ENCODE measurements at places on chromosomes 1 and 21.

GRCh38 chr1:22739648-22740385, 29.2 kb downstream of the EPHB2 start:
- peak; percentile 96 for DNase-seq

DNA sequence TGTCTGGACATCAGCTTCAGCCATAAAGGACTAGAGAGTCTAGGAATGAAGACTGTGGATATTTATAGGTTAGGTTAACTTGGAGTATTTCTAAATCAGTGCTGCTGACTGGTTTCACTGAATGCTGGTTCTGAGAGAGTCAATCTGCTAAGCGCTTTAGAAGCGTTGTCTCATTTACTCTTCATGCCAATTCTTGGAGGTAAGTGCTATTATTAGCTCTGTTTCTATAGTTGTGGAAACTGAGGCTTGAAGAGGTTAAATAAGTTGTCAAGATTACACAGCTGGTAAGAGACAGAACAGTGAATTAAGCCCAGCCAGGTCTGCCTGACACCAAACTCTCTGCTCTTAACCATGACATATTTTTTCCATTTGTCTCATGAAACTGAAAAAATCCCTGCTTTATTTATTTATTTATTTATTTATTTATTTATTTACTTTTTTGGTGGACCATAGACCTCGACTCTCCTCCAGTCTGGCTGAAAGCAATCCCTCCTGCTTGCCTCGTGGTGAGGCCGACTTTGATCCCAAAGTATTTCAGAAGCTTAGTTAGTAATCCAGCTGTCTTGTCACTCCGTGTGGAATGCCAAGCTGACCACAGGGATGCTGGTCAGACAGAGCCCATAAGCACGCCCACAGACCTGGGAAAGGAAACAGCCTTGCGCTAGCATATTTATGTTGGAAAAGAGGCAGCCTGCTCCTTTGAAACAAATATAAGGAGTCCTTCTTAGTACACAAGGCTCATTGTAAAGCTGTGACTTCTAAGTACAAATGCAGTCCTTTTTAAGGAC, 16.9 kb downstream of the NTMT2 start:
- peak; percentile 93 for DNase-seq

DNA sequence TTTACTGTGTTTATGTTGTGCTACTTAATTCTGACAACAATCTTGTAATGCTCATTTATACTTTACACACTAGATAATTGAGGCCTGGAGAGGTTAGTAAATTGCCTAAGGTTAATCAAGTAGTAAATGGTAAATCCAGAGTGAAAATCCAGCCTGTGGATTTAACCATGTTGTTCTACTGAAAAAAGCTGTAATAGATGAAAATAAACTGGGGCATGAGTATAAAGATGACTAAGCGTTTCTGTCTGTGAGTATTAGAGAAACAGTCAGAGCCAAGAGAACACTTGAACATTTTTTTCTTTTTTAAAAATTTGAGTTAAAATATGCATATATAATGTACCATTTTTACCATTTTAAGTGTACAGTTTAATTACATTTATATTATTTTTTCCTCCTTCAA, 47.9 kb upstream of the LEPR start:
- no peak for DNase-seq

- DNase-seq = no peak
These were observed 50.0 kb downstream of the HHAT start for GRCh38 chr1:210378736-210379135.

DNA sequence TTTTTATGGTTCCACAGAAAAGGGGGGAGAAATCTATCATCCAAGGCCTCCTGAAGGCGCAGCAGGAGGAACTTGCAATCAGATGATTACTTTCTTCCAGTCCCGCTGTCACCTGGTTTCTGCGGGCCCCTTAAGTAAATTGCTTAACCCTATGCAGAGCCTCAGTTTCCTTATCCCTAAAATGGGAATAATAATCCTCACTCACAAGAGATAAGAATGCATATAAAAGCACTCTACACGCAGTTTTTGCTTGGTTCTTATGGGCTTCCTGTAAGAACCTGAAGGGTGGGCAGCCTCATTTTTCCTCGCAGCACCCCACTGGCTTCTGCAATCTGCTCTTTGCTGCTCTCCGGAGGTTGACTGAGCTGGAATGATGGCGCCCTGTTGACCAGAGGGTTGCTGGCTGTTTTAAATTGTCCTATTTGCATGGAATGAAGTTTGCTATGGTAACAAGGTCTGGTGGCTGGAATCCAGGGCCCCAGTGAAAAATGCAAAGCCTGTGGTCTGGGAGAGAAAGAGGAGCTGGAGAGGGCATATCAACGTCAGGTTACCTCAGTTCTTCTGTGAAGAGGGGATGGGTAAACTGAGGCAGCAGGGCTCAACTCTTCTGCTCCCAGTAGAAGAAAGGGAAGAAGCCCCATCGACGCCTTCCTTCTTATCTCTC, 1.0 kb upstream of the KAZN start:
- peak; percentile 49 for DNase-seq

GRCh38 chr1:239717918-239718184, 331.5 kb downstream of the CHRM3 start:
- DNase-seq = no peak

- DNase-seq = peak; percentile 40
These were observed 132.1 kb downstream of the RHOU start for GRCh38 chr1:228867108-228867950.

- no peak for DNase-seq
These were observed 52.3 kb upstream of the POU2F1 start for GRCh38 chr1:167168424-167168823.

DNA sequence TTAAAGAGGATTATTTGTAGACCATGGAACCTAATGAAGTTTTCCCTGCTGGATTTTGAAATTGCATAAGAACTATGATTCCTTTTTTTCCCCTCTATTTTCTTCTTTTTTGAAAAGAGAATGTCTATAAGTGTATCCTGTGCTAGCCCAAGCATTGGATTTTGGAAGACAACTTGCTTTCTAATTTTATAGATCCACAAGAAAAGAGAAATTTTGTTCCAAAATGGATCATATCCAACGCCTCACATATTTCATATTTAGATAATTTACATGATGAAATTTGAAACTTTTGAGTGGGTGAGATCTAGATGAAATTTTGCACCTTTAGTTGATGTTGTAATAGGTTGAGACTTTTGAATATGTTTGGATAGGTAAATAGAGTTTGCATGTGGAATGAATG, 978.7 kb downstream of the MRPL39 start:
- DNase-seq = no peak

- DNase-seq = no peak
These were observed 192.3 kb downstream of the ZNF326 start for GRCh38 chr1:90187323-90187585.

DNA sequence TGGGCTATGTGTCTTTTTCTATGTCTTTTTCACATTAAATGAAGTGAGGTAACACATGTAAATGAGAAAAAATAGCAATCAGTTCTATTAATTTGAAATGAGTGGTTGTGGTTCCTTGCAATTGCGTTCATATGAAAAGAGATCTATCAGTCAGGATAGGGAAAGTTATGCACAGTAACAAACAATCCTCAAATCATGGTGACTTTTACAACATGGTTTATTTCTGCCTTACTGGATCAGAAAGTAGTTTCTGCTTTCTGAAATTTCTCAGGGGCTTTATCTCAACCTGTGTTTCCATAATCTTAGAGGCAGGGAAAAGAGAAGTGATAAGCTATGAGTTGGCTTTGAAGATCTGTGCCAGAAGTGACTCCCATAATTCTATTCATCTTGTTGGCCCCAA, 39.0 kb downstream of the DOP1B start:
- no peak for DNase-seq

DNA sequence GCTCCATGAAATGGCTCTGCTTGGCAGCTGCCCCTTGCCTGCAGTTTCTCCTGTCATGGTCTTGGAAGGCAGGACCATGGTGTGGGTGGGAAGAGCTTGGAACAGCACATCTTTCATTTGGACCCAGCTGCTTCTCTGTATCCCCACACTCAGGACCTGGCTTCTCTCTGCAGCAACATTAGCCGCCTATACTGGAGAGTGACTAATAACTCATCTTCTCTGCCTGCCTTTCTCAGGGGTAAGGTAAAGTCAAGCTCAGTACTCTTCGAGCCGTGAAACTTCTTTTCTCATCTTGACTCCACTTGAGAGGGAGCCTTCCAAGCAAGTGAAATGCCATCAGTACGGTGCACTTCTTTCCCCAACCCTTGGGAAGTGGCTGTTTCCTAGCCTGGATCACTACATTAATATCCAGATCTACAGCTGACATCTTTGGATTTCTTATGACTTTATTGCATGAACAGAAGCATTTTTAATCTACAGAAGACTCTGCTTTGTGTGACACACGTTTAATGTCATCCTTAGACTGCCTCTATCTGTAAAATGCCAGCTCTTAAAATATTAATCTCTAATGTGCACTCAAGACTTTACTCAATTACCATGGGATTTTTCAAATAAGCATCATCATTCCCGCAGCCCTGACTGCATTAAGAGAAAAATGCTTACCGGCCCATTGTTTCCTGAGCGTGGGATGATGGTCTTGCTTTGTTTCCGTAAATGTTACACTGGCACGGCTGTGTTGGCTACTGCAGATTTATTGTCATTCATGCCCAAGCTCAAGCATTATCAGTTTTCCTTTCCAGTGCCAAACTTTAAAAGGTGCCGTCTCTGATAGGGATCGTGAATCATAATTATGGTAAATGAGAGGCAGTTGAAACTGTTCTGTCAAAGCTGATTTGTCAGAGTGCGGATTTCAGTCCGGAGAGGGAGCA, 242.9 kb downstream of the HHAT start:
- DNase-seq = no peak

- no peak for DNase-seq
These were observed 931.2 kb upstream of the B3GALT2 start for GRCh38 chr1:194117582-194117981.

- no peak for DNase-seq
These were observed 131.7 kb upstream of the ESRRG start for GRCh38 chr1:216854836-216855484.

DNA sequence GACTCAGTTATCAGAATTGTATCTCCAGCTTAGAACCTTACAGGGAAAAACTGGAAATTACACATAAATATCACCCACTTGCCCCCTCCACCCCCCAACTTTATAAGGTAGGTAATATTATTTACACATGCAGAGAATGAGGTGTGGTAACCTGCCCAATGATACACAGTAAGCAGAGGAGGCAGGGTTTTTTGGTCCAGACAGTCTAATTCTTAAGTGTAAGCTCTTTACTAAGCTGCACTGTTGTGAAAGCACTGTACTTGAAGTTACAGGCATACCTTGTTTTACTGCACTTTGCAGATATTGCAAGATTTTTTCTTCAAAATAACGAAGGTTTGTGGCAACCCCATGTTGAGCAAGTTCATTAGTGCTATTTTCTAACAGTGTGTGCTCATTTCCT, 24.8 kb upstream of the MYOCOS start:
- DNase-seq = no peak

DNA sequence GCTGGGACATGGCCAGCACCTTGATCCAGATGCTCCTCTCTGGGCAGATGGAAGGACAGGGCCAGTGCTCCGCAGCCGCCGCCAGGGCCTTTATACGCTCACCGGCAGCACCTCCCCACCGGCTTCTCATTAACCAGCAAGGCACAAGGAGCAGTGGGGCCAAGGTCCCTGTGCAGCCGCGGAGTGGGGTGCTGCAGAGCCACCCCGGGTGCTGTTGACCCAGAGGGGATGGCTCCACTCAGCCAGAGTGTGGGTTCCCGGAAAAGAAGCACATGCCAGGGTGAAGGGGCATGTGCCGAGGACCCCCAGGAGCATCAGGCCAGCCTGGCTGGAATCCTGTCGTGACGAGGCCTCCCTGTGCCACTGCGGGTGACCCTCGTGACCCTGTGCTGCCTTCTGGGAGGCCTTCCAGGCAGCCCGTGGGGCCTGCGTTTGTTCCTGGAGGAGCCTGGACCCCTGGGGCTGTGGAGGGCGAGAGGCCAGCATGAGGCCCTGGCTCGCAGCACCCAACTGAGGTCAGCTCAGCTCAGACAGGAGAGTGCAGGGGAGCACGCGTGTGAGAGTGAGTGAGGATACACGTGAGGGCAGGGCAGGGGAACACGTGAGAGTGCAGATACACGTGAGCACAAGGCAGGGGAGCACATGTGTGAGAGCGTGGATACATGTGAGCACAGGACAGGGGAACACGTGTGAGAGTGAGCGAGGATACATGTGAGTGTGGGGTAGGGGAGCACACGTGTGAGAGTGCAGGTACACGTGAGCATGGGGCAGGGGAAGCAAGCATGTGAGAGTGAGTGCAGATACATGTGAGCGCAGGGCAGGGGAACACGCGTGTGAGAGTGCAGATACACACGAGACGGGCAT, at the start of gene FTCD:
FTCD (minus strand) TSS at position 66 of the 864 bp plus-strand sequence; CDS start at position 10, 56 bp downstream.
- no peak for DNase-seq

GRCh38 chr1:63326473-63327380, 4.4 kb downstream of the FOXD3 start:
- peak; percentile 64 for DNase-seq

DNA sequence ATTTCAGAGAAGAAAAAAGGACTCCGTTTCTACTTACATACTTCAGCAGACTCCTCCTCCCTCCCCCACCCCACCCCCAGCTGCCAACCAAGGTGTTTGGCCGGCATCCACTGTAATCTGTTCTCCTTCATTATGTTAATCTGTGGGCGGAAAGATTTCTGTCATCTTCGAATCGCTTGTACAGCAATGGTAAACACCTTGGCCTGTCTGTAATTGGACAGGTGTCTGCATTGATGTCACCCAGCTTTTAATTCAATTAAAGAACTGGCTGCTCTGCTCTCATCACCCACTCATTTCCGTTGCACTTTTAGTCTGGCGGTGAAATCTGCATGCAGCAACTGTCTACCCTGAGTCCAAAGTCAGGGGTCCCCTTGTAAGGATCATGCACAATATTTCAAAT, 368.6 kb downstream of the USH2A start:
- DNase-seq = no peak

DNA sequence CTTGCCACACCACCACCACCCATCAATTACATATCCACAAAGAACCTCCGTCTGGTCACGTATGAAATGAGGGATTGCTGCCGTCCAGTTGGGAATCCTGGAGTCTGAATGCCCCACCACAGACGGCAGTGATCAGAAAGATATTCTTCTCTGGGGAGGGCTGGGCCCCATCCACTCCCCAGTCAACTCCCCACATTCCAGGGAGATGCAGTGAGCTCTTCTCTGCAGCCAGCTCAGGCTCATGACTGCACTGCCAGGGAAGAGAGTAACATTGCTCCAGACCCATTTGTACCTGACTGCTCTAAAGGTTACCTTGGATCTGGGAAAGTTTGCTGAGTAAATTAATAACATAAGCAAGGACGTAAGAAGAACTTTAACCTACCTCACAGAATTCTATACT, 18.3 kb downstream of the DEGS1 start:
- DNase-seq = no peak

- no peak for DNase-seq
These were observed 69.5 kb downstream of the PIK3CD start for GRCh38 chr1:9720785-9721605.

GRCh38 chr1:201463071-201463552, 5.9 kb downstream of the PHLDA3 start:
- DNase-seq = peak; percentile 47

Measured in cardiac muscle cell (in vitro differentiated cells and primary cell).